Type B pancreatic cell (in vitro differentiated cells): ENCODE measurements at places on chromosomes 7 and 10.

- peaks cover 3% of the 10 kb centered on the region for H3K27me3 ChIP-seq
- H3K4me3 ChIP-seq: no peak overlapping the region
- DNase-seq: no peak
- peak overlapping the region; percentile 75 for H3K27ac ChIP-seq
These were observed 43.6 kb downstream of the SYPL1 start for GRCh38 chr7:106068538-106068961.

- H3K36me3 ChIP-seq: peaks cover 14% of the 10 kb centered on the region
- DNase-seq: no peak
- no peak overlapping the region for H3K4me3 ChIP-seq
- no peaks in the 10 kb centered on the region for H3K27me3 ChIP-seq
These were observed 97.3 kb upstream of the KCNIP2 start for GRCh38 chr10:101940916-101941315.

DNA sequence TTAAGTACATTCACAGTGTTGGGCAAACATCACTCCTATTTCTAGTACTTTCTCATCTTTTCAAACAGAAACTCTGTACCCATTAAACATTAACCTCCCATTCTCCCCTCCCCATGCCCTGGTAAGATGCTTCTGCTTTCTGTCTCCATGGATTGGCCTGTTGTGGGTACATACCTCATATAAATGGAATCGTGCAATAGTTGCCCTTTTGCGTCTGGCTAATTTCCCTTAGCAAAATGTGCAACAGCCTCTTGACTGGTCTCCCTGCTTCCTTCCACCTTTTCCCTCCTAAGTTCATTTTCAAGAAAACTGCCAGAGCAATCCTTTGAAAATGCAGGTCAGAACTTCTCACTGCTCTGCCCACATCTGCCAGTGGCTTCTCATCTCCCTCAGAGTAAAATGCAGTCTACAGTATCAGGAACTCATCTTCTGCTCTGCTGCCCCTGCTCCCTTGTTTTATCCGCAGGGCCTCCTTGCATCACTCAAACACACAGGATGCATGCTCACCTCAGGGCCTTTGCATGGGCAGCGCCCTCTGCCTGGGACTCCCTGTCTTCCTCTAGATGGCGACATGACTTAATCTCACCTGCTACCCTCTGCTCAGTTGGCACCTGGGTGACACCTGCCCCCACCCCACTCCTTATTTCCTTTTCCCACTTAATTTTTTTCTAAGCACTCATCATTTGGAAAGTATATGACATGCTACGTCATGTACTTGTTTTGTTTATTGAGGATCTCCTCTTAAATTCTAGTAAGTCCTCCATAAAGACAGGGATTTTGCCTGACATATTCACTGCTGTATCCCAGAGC, 44.3 kb upstream of the ECHDC3 start:
- H3K36me3 ChIP-seq: no peaks in the 10 kb centered on the region
- peaks cover 27% of the 10 kb centered on the region for H3K4me1 ChIP-seq
- no peaks in the 10 kb centered on the region for H3K27me3 ChIP-seq
- no peak overlapping the region for H3K27ac ChIP-seq

- no peak overlapping the region for H3K27ac ChIP-seq
- no peak for DNase-seq
- H3K36me3 ChIP-seq: no peaks in the 10 kb centered on the region
- no peaks in the 10 kb centered on the region for H3K4me1 ChIP-seq
- H3K27me3 ChIP-seq: peaks cover 4% of the 10 kb centered on the region
- no peak overlapping the region for H3K4me3 ChIP-seq
These were observed 30.1 kb upstream of the TNPO3 start for GRCh38 chr7:129084801-129085551.

DNA sequence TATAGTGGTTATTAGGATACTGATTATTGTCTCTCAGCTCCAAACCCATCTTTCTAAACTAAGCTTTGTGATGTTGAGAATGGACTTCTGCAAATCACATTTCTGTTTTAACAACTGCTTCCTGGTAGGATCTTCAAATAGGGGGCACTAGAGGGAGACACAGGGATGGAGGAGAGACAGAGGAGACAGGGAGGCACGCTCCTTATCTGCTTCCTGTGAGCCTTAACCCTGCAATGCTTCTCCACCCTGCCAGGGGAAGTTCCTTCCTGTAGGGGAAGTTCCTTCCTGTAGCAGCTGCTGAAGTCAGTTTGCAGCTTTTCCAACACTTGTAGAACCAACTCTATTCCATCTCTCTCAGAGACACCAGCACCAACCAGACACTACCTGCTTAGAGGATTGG, 847.2 kb downstream of the CCSER2 start:
- no peak overlapping the region for H3K27ac ChIP-seq
- no peaks in the 10 kb centered on the region for H3K36me3 ChIP-seq
- peaks cover 3% of the 10 kb centered on the region for H3K27me3 ChIP-seq
- peaks cover 3% of the 10 kb centered on the region for H3K4me1 ChIP-seq
- no peak overlapping the region for H3K4me3 ChIP-seq

DNA sequence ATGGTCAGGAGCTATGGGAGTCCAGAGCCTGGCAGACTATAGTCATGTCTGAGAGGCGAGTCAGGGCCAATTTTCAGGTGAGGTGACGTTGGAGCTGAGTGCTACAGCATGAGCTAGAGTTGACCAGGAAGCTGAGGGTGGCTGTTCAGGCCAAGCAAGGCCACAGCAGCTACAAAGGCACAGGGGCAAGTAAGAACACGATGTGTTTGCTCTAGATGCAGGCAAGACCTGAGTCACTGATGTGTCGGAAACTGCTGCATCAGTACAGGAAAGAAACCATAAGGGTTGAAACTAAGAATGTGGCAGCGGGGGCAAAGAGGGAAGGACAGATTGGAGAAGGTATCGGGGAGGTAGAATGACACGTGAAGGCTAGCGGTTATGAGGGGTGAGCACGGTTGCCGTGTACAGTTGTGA, 11.8 kb upstream of the RRP12 start:
- H3K4me1 ChIP-seq: peaks cover 26% of the 10 kb centered on the region
- peak overlapping the region; percentile 64 for H3K27ac ChIP-seq
- no peaks in the 10 kb centered on the region for H3K36me3 ChIP-seq
- DNase-seq: no peak

- H3K27ac ChIP-seq: no peak overlapping the region
- H3K4me3 ChIP-seq: no peak overlapping the region
These were observed 790.8 kb upstream of the KCND2 start for GRCh38 chr7:119482209-119482608.

- DNase-seq: no peak
- H3K36me3 ChIP-seq: no peaks in the 10 kb centered on the region
- no peak overlapping the region for H3K4me3 ChIP-seq
- peaks cover 21% of the 10 kb centered on the region for H3K4me1 ChIP-seq
These were observed 4.8 kb upstream of the HYCC1 start for GRCh38 chr7:23018750-23019149.

DNA sequence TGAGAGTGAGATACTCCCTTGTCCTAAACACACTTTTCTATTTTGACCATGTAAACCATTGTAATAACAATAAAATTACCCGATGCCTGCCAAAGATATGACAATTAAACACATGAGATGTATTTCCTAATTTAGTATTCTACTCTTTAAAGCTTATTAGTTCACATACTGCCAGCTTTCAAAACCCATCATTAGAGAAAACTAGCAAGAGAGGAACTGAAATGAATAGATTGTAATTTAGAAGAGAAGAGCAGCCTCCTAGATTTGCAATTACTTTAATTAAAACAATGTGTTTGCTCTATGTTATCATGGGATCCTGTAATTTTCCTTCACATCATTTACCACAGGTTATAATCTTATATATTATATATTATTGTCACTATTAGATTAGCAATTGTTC, 428.2 kb downstream of the THSD7A start:
- H3K4me3 ChIP-seq: no peak overlapping the region
- H3K27me3 ChIP-seq: no peaks in the 10 kb centered on the region
- peaks cover 3% of the 10 kb centered on the region for H3K36me3 ChIP-seq
- peaks cover 4% of the 10 kb centered on the region for H3K4me1 ChIP-seq
- no peak overlapping the region for H3K27ac ChIP-seq

DNA sequence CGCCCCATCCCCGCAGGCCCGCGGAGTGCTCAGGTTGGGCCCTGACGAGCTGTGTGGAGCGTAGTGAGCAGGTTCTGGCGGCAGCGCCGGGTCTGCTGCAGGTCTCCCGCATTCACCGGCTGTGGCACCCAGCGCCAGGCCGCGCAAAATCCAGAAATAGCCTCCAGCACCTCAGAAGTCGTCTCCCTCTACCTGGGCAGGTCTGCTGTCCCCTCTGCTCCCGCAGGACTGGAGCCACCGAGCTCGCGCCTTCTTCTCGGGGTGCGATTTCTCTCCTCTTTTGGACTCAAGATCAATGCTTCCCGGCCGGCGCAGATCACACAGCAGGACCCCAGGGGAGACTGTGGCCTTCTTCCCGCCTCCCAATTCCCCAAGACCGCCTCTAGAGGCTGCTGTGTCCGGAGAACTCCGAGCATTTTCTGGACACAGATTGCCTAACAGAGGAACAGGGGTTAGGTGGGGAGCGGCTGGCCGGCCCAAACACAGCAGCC, 8.4 kb downstream of the TLX1 start:
- peaks cover 97% of the 10 kb centered on the region for H3K27me3 ChIP-seq
- peaks cover 5% of the 10 kb centered on the region for H3K4me1 ChIP-seq
- H3K27ac ChIP-seq: no peak overlapping the region
- H3K4me3 ChIP-seq: no peak overlapping the region
